ENCODE measurements at places on chromosomes 2 and 18.

GRCh38 chr2:174624895-174625430 lies 27.4 kb upstream of the WIPF1 start:
- DNase-seq = no peak

DNA sequence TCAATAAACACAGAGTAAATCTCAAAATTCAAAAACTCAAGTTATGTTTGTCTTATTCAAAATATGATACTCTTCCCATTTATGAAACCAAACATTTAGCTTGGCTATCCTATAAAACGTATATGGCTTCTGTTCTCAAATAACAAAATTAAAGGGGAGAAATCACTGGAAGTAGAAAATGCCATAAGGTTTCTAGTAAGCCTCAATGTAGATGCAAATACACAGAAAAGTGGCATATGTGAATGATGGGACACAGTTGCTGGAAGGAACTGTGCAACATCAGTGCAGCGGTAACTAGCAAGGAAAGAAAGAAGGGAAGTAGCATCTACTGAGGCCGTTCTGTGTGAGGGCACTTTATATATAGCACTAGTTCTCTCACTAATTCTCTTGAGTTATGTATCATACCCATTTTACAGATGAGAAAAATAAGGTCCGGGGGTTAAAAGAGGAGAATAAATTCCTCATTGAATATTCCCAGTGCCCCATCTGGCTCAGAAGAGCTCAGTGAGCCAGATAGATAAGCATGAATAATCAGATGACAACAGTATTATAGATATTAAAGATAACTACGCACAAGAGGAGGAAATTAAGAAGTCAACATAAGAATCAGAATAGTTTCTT lies 27.2 kb downstream of the NBAS start:
- DNase-seq = no peak

- DNase-seq = no peak
These were observed 33.5 kb downstream of the BARD1 start for GRCh38 chr2:214775971-214776370.

GRCh38 chr2:7281231-7282201 lies 364.3 kb downstream of the RNF144A start:
- DNase-seq = no peak

- no peak for DNase-seq
These were observed 188.1 kb upstream of the ETAA1 start for GRCh38 chr2:67208887-67209500.

Measured in NCI-H774 (cell line).